ENCODE measurements at places on chromosomes 3 and 15. TPM values are rescaled to one million over a fixed set of nuclear protein-coding genes. Genes with fewer than 3 reads are reported as not detected.

The ILDR1 gene
- total RNA-seq, result not detected

The FBXW12 gene
- total RNA-seq, result 0.30 TPM

GRCh38 chr3:149243540-149243939 lies 21.9 kb upstream of the CP start:
- DNase-seq, result no peak

DNA sequence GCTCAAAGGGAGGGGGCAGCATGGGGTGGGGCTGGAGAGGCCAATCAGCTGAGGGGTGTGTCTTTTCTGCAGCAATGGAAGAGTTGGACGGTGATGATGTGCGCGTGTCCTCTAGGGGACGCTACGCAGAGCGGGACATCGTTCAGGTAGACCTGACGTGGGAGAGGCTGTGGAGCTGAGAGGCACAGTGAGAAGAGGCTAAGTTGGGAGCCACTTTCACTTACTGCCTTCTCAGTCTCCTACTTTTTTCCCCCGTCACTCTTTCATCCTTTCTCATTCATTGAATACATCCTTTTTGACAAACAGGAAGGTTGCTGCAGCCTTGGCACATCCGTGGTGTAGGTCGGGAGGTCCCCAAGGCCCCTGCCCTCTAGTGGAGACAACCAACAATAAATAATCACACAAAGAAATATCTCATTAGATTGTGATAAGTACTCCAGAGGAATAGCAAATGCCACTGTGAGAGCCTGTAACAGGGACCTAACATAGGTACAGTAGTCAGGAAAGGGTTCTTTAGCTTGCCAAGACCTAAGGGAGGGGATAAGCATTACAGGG lies 4.4 kb upstream of the BRPF1 start:
- DNase-seq, result no peak

DNA sequence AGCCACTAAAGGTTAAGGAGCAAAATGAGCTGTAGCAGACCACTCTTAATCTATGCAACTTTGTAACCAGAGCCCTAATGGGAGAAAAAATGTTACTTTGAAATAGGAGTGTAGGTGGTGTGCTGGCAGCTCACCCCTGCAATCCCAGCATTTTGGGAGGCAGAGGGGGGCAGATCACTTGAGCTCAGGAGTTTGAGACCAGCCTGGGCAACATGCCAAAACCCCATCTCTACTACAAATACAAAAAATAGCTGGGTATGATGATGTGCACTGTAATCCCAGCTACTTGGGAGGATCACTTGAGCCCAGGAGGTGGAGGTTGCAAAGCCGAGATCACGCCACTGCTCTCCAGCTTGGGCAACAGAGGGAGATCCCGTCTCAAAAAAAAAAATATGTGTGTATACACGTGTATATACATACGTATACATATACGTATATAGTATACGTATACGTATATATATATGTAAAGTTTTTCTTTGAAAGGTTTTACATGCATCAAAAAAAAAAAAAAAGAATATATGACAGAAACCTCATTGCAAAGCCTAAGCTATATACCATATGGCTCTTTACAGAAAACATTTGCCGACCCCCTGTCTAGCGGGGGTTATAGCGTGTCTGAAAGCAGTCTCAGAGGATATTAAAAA lies 15.7 kb downstream of the CAPN7 start:
- no peak for DNase-seq

Data from SJCRH30 (cell line).